ENCODE measurements at places on chromosomes 1 and 21. TPM values are rescaled to one million over a fixed set of nuclear protein-coding genes. Genes with fewer than 3 reads are reported as not detected.

DNA sequence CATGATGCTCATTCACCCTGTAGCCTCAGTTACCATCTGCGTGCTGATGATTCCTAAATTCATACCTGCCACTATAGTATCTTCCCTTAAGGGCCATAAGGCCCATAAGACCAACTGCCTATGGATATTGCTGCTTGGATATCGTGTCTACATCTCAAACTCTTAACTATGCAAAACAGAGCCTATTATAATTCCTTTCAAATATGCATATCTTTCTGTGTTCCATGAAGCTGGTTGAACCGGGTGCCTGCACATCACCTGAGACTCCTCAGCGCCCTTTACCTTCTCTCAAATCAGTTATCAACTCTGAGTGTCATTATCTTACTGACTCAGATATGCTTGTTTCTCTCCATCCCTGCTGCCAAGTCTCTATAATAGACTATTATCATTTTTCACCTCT, 311.2 kb downstream of the PAPPA2 start:
- no peak for DNase-seq
- H3K27ac ChIP-seq, result no peak overlapping the region
- H3K36me3 ChIP-seq, result no peaks in the 10 kb centered on the region
- H3K27me3 ChIP-seq, result no peaks in the 10 kb centered on the region

DNA sequence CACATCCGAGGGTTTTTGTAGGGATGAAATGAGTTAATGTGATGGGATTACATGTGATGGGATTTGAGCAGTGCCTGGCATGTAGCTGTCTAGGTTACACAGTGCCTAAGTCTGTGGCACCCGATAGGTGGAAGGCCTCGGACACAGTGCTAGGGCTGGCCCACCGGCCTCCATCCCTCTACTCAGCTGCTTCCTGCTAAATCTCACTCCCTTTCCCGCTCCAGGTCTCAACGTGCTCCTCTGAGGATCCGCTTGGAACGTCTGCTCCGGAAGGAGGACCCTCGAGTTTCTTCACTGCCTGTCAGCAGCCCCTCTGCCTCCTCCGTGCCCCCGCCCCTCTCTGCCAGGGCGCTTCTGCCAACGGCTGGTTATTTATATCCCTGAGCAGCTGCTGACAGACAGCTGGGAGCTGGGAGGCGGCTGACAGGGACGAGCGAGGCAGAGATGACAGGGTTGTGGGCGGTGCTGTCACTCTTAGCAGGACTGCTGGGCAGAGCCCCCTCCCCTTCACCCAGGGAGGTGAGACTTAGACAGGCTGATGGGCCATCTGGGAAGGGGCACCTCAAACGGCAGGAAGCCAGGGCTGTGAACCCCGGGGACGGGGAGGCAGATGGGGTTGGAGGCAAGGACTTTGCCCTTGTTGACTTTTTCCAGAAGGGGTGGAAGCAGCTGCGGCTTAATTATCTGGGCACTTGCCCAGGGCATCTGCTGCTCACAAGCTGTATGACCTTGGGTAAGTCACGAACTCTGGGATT, 26.6 kb upstream of the LRRN2 start:
- H3K36me3 ChIP-seq, result no peaks in the 10 kb centered on the region
- no peak for DNase-seq
- no peak overlapping the region for H3K4me3 ChIP-seq
- H3K27ac ChIP-seq, result no peak overlapping the region
- no peaks in the 10 kb centered on the region for H3K4me1 ChIP-seq

The SEC16B gene
- 0.31 TPM for total RNA-seq

The BSND gene
- total RNA-seq, result not detected
